ENCODE measurements at places on chromosomes 16 and 17.

- DNase-seq = no peak
These were observed 157.9 kb downstream of the PITPNC1 start for GRCh38 chr17:67534941-67535340.

GRCh38 chr17:39270923-39271322, 45.2 kb upstream of the STAC2 start:
- peak; percentile 87 for DNase-seq

GRCh38 chr16:49734331-49734730, 121.6 kb downstream of the ZNF423 start:
- DNase-seq = no peak

- DNase-seq = no peak
These were observed 5.7 kb upstream of the SLC38A8 start for GRCh38 chr16:84048270-84048669.

GRCh38 chr17:69539781-69540319, 125.4 kb downstream of the MAP2K6 start:
- DNase-seq = no peak

DNA sequence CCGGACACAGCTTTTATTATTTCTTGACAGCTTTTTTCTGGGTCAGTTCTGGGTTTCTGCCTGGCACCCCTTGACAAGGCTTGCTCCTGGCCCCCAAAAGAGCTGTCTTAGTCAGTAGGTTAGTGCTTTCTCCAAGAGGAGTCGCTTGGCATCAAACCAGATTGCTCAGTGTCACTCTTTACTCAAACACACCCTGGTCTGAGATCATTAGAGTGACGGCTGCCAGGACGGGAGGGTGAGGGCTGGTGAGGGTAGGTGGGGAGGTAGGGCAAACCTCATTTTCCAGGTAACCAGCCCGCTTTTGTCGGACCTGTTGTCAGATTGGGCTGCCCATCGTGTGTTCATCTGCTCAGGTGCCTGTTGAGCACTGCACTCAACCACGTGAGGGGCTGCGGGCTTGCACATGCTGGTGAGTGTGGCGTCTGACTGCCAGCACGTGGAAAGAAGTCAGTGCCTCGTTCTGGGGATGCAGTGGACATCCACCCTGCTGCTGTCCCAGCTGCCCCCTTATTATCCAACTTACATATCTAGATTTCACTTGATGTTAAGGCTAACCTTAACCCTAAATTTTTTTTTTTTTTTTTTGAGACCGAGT, 12.4 kb downstream of the TMEM94 start:
- no peak for DNase-seq

GRCh38 chr16:285146-286055, 2.4 kb downstream of the PDIA2 start:
- DNase-seq = no peak

DNA sequence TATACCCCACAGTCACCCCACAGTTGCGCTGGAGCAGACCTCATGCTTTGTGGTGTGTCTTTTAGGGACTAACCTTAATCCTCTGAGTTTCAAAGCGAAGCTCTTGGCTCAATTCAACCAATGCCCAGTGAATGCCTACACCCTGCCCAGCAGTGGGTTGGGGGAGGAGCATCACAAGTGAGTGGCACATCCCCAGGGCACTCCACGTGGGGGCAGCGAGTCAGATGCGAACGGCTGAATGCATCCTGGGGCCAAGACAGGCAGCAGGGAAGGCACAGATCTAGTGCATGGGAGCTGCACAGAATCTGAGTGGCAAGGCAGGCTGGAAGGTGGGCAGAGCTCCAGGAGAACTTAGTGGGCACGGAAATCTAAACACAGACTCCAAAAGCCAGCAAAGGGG, 39.2 kb downstream of the IFT140 start:
- no peak for DNase-seq

DNA sequence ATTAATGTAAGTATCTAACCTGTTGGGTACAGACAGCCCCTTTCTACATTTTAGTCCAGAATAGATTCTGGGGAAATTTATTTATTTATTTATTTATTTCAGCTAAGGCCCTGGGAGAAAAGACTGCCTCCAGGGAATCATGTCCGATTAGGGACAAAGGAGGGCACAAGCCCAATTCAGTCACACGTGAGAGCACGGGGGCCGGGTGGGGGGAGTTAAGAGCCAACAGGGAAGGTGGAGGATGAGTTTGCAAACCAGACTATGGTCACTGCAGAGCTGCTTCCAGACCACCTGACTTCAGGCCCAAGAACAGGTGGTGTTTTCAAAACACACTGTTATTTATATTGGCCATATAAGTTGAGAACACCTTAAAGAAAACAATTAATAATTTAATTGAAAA, 1.6 kb upstream of the ZFHX3 start:
- no peak for DNase-seq

DNA sequence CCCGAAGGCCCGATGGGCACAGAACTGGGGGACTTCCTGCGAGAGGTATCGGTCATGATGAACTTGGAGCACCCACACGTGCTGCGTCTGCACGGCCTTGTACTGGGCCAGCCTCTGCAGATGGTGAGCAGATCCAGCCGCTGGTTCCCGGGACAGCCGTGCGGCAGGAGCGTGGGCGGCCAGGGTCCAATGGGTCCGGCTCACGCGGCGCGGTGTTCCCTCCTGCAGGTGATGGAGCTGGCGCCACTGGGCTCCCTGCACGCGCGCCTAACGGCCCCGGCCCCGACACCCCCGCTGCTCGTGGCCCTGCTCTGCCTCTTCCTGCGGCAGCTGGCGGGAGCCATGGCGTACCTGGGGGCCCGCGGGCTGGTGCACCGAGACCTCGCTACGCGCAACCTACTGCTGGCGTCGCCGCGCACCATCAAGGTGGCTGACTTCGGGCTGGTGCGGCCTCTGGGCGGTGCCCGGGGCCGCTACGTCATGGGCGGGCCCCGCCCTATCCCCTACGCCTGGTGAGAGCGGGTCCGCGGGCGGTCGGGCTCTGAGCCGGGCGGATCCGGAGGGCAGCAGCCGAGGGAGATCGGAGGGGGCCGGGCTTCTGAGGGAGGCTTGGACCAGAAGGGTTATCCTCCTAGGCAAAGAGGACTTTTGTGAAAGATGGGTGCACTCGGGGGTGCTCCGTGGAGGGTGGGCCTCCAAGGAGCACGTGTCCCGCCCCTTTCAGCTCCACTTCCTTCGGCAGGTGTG, 3.0 kb downstream of the TNK1 start:
- DNase-seq = no peak

- peak; percentile 47 for DNase-seq
These were observed 358.5 kb upstream of the PMFBP1 start for GRCh38 chr16:72530434-72530833.

GRCh38 chr17:19945009-19945626, 32.5 kb downstream of the AKAP10 start:
- DNase-seq = no peak

GRCh38 chr16:57801809-57802340, 416 bp downstream of the KIFC3 start:
- no peak for DNase-seq

DNA sequence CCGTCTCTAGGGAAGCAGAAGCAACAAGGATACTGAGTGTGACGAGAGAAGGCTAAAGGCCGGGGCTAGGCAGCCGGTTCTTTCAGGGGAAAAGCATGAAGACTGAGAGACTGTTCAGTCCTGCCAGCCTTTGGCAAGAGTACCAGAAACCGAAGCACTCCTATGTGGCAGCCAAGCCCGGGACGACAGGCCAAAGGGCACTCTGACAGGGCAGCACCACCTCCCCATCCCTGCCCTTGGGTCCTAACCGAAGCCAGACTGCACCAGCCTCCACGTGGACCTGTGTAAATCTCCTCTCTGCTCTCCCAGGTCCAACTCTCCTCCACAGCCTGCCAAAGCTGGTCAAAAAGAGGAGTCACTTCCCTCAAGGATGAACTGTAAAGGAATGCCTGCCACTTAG, 23.5 kb upstream of the ALOX15 start:
- DNase-seq = no peak

DNA sequence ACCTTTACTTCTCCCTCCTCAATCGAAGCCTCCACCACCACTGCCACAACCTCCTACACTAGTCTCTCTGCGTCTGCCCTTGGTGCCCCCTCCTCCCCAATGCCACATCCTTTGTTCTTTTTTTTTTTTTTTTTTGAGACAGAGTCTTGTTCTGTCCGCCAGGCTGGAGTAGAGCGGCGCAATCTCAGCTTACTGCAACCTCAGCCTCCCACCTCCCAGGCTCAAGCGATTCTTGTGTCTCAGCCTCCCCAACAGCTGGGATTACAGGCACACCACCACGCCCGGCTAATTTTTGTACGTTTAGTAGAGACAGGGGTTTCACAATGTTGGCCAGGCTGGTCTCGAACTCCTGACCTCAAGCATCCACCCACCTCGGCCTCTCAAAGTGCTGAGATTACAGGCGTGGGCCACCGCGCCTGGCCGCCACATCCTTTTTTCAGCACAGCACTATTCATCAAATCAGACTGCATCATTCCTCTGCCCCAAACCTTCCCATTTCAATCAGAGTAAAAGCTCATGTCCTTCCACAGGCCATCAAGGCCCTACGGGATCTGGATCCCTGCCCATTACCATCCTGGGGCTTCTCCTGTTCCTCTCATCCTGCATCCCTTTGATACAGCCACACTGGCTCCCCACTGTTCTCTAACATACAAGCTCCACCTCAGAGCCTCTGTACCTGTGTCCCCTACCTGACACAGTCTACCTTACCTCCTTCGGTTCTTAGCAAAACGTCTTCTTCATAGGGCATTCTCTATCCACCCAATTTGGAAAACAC, 2.0 kb downstream of the KLHL11 start:
- DNase-seq = no peak

- no peak for DNase-seq
These were observed at the start of gene ERN2 for GRCh38 chr16:23712976-23713375. ERN2 (minus strand) TSS chr16:23713222; CDS start chr16:23713187, 35 bp downstream.

DNA sequence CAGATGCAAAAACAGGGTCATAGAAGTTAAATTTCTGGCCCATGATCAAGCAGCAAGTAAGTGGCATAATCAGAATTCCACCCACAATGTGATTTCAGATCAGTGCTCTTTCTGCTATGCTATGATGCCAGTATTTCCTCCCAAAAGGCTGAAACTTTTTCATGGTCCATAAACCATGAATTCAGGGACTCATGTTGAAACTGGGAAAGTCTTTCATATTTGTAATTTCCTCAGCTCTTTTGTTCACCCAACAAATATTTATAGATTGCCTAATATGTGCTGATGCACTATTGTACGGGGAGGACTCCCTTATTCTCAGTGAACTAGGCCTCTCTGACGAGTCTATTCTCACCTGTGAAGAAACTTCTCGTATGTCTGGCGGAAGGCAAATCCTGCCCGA, 156.3 kb downstream of the MYO1D start:
- no peak for DNase-seq

DNA sequence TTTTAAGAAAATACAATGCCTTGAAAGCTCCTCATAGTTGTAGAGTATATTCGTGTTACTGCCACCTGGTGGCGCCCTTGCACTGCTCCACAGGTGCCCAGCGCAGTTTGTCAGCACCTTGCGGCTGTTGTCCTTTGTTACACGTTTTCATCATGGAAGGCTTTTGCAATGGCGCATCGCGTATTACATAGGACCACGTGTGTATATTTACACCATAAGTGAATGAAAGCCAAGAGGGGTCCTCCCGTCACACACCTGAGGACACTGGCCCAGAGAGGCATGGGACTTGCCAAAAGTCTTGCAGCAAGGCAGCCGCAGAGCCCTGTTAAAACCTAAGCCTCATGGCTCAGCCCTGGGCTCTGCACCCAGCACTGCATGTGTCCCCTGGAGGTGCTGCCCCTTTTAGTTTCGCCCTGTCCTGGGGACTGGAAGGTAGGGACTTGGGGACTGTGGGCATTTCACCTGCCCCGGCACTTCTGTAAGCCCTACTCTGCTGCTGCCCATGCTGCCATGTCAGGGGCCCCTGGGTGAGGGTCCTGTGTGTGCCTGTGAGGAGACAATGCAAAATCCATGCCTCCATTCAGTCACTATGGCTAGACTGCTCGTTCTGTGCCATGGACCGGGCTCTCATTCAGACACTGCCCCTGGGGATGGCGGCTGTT, 24.3 kb downstream of the POLR3E start:
- peak; percentile 32 for DNase-seq

DNA sequence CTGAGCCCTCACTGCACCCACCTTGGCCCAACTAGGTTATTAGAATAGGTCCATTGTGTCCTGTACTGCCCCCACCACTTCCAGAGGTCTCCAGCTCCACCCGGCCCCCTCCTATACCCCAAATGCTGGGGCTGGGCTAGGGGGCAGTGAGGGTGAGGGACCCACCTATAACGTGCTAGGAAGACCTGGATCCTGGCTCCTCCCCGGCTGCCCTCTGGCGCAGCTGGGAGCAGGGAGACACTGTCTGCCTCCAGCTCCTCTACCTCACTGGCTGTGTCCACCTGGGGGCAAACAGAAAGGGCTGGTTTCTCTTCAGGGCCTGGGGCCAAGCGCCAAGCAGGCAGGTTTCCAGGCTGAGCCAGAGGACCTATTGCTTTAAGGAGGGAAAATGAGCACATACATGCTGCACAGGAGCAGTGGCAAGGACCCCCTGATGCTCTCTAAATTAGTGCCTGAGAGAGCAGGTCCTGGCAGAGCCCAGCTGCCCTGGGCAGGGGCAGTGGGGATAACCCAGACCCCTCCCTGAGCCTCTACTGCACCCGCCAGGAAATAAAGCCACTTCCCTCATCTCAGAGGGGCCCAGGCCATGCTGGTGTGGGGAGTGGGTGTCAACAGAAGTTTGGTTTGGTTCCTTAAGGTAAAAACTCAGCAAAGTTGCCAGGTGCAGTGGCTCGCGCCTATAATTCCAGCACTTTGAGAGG, 12.2 kb downstream of the TSPOAP1 start:
- DNase-seq = no peak

DNA sequence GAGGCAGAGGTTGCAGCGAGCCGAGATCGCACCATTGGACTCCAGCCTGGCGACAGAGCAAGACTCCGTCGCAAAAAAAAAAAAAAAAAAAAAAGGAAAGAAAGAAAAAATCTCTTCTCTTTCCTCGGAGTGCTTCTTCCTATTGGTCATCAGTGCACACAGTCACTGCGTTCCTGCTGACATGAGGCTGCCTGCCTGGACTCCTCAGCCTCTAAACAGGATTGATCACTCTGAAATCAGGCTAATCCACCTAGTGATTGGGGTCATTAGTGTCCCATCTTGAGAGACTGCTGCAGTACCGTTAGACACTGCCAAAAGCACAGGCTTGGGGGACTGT, 30.8 kb downstream of the PLCD3 start:
- no peak for DNase-seq

GRCh38 chr17:44095647-44096496, 25.3 kb downstream of the G6PC3 start:
- DNase-seq = peak; percentile 70

DNA sequence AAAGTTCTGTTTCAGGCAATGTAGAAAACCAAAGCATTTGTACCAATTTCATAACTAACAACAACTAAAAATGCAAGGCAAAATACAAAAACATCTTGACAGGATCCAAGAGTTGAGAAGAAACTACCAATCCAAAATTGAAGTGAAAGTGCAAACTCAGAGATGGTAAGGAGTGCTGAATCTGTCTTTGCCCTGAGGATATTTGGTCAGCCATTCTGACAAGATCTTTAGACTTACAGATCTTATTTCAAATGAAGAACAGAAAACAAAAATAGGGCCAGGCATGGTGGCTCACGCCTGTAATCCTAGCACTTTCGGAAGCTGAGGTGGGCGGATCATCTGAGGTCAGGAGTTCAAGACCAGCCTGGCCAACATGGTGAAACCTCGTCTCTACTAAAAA, 412.8 kb downstream of the ZFHX3 start:
- DNase-seq = no peak

GRCh38 chr16:24002619-24003018, 166.8 kb downstream of the PRKCB start:
- DNase-seq = no peak
